ENCODE measurements at places on chromosomes 12 and 14.

DNA sequence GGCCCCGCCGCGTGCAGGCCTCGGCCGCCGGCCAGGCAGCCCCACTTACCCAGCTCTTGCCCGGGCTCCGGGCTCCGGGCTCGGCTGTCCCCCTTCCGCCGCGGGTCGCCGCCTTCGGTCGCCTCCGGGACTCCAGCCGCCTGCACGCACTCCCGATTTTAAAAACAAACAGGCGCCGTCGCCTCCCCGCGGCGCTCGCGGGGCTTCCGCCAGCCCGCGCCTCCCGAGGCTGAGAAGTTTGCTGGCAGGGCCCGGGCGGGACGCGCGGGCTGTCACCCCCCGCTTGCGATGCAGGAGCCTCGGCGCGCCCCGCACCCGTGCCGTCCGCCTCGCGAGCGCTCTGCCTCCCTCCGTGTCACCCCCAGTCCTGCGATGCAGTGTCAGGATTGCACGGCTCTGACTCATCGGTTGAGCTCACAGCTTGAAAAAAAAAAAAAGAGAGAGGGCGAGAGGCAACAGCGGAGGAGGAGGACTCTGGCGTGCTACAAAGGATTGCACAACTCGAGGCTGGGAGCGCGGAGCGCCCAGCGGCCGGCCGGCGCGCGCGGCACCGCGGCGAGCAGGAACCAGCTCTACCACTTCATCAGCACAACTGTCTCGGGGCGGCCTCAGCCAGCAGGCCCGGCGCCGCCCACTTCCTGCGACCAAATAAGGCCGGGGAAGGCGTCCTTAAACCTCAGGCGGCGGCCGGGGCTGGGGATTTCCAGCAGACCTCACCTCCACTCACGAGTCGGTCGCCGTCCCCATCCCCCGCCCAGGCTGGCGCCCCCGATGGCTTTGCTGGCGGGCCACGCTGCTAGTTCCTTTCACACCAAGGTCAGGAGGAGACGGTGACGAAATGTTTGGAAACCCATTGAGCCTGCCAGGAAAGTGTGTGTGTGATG is 45.8 kb upstream of the PNMA1 start:
- DNase-seq: peak; percentile 93

- no peak for DNase-seq
These were observed 225.6 kb downstream of the PPM1H start for GRCh38 chr12:62709311-62709710.

GRCh38 chr14:97977651-97978261 is 1180.6 kb downstream of the VRK1 start:
- DNase-seq: peak; percentile 27

GRCh38 chr12:102441077-102441596 is 39.2 kb downstream of the IGF1 start:
- no peak for DNase-seq

DNA sequence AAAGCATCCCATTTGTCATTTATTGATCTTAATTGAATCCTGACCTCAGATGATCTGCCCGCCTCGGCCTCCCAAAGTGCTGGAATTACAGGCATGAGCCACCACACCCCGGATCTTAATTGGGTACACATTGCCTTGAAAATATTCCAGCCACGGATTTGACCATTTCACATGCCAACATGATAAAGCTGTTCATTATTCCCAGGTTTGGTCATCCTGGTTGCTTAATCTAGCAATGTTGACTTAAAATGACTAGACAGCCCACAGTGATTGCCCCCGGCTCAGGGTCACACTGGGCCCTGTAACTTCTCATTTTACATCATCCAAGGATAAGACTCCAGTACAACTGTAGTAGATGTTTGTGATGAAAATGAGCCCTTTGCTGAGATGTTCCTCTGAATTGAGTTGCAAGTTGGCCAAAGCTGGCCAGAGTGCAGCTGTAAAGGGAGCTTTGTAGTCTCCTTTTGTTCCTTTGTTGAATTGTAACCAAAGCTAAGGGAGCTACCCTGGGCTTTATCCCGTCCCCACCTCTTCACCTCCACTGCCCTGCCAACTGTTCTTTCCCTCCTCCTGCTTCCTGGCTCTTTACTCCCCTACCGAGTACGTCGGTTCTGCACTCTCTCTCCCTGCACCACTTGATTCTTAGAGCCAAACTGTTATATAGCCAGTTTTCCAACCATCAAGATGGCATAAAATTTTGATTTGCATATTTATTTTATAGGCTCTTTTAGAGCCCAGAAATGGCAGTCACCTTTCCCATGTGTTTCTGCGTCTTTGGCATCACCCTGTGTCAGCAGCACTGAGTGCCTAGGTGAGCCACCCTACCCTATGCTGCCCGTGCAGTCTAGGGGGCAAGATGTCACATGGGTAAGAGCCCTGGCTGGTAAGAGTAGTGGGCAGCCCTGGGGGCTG is 141.3 kb upstream of the HIF1A start:
- DNase-seq: no peak

DNA sequence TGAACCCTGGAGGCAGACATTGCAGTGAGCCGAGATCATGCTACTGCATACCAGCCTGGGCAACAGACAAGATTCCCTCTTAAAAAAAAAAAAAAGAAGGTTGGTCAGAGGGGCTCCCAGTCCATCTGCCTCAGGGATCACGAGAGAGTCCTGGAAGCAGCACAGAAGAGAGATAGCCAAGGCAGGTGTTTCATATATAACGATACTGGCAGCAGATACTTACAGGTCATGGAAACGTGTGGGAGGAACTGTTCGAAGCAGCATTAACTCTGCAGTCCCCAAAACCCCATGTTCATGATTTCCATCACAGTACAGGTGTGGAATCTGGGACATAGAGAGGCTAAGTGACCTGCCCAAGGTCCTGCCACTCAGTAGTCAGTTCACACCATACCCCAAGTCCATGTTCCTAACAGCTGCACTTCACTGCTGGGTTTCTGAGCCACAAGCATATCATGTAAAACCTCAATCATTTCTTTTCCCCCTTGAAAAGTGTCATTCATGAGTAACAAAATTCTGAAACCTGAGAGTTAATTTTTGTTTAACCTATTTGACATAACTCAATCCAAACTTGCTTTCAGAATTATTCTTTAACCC is 16.7 kb downstream of the CDK2AP1 start:
- DNase-seq: no peak

DNA sequence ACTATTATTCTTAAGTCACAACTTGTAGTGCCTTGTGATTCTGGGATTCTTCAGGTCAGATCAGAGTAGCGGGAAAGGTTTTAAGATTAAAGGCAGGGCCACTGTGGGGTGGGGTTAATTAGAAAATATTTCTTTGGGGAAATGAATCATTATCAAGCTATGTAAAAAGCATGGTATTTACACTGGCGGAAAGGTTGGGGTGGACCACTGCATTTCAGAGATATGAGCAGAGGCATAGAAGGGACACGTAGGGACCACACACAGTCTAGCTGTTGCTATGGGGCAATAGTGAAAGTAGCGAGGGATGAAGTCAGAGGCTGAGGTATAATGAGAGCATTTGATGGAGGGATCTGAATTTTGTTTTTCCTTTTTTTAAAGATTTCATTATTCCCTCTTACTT is 31.7 kb upstream of the KCNH3 start:
- DNase-seq: no peak

DNA sequence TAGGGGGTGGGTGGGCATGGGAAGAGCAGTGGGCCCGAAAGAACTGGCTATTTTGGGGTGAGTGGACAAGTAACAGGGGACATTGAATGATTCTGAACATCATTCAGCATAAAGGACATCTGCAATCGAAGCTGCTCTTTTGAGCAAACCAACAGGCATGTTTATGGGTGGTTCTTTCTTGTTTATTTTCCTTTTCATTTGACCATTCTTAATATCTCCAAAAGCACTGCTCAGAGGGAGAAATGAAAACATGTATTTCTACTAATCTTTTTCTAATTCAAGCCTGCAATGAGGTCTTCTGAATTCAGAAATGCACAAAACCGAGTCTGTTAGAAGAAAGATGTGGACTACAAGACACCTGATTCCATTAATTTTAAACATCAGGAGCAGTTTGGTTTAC is 54.0 kb downstream of the NUAK1 start:
- no peak for DNase-seq

DNA sequence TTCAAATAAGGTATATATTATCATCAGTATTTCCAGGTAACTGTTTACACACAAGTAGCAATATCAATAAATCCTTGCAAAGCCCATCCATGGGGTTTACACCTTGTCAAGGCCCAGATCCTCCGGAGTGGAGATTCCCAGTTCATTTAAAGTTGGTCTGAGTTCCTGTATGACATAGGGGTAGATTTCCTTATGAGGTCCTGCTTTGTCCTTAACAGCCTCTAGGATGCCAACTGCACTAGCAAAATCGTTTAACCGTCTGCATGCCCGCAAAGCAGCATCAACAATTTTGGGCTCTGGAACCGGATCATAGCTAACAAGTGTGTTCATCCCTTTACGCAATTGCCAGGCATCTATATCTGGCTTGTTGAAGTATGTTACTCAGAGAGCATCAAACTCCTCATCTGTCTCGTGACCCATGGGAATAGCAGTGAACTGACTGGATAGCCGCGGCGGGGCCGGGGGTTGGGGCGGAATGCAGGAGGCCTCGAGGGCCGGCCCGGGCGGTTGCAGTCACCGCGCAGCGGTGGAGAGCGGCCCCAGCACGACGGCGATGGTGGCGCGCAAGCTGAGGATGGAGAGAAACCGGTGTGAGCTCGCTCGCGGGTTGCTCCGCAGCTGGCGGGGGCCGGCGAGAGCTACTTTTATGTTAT is 30.6 kb upstream of the FBXO34 start:
- no peak for DNase-seq

GRCh38 chr14:91231446-91231845 is 13.1 kb downstream of the GPR68 start:
- DNase-seq: no peak

- DNase-seq: no peak
These were observed 2.5 kb upstream of the HOXC11 start for GRCh38 chr12:53970451-53970850.

- no peak for DNase-seq
These were observed 80.4 kb upstream of the WSCD2 start for GRCh38 chr12:108048686-108049085.

DNA sequence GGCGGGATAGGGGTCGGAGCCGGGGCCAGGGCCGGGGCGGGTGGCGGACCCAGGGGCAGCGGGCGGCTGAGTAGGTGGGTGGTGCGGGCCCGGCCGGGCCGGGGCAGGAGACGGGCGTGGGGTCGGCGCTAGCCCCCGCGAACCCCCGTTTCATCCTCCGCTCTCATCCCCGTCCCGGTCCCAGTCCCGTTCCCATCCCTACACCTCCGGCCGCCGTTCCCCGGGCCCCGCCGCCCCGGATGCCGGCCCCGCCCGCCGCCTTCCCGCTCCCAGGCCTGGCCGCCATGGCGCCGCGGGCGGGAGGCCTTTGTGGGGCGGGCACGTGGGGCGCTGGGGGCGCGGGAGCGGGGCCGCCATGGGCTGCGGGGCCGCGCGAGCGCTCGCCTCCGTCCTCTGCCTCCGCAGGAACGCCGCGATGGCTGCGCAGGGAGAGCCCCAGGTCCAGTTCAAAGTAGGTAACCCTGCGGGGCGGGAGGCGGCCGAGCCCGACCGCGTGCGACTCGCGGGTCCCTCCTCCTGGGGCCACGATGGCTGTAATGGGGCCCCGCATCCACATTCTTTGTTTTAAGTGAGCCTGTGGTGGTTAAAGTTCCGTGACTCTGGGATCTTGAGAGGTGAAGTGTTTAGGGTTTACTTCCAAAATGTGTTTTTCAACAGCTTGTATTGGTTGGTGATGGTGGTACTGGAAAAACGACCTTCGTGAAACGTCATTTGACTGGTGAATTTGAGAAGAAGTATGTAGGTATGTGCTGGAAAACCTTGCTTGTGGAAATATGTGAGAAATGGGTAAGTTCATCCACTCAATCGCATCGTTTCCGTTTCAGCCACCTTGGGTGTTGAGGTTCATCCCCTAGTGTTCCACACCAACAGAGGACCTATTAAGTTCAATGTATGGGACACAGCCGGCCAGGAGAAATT is 572 bp downstream of the RAN start:
- no peak for DNase-seq

DNA sequence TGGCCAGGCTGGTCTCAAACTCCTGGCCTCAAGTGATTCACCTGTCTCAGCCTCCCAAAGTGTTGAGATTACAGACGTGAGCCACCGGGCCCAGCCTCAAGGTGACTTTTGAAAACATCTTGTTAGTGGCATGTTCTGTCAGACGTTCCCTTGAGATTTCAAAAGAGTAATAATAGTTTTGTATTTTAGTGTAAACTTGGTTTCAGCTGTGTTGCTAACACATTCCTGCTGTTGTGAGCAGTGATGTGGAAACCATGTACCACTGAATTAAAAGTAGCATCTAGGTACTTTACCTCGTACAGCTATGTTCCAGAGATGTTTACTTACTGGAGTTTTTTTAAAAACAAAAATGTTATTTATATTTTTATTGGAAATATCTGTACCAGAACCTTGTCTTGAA is 111.3 kb downstream of the AEBP2 start:
- no peak for DNase-seq

GRCh38 chr14:86955771-86956354 is 1037.1 kb downstream of the GALC start:
- no peak for DNase-seq

- DNase-seq: no peak
These were observed 29.3 kb upstream of the DAAM1 start for GRCh38 chr14:59159169-59159568.

- DNase-seq: no peak
These were observed 43.4 kb downstream of the HSP90AA1 start for GRCh38 chr14:102043251-102044025.

GRCh38 chr12:132151766-132152410 is 7.6 kb downstream of the NOC4L start:
- no peak for DNase-seq

GRCh38 chr12:121538699-121539061 is 42.1 kb downstream of the KDM2B start:
- DNase-seq: no peak

DNA sequence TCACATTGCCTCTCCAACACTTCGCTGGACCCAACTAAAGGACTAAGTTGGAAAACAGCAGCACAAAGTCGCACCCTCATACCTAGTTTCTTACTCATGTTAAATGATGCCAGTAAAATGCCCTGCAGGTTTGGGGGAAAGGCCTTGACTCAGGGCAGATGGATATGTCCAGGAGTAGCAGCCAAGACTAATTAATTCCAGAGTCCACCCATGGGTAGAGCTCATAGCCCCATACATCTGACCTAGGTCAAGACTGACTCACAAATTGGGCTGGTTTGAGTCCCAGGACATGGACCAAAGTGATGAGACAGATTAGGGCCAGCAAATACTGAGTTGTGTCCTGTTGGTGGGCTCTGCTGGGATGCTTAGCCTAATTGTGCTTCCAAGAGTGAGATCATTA is 224.0 kb upstream of the BTG1 start:
- no peak for DNase-seq

- DNase-seq: no peak
These were observed 53.4 kb downstream of the ELK3 start for GRCh38 chr12:96247563-96247962.

DNA sequence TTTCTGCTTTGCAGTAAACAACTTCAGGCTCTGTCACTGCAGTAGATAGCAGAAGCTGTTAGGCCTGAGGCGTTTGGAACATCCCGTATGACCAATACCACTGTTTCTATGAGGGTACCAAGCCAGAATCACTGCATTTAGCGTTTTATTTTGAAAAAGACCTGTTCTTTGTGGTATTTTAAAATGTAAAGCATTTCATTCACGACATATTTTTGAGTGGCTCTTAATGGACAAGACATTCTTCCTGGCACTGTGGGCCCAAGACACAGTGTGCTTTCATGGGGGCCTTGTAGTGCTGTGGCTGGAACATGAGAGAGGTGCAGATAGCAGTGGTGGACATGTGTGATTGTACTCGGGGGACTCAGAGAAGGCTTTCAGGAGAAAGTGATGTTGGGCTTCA is 86.4 kb downstream of the DDX51 start:
- no peak for DNase-seq
